ENCODE measurements at places on chromosomes 11 and 22.

DNA sequence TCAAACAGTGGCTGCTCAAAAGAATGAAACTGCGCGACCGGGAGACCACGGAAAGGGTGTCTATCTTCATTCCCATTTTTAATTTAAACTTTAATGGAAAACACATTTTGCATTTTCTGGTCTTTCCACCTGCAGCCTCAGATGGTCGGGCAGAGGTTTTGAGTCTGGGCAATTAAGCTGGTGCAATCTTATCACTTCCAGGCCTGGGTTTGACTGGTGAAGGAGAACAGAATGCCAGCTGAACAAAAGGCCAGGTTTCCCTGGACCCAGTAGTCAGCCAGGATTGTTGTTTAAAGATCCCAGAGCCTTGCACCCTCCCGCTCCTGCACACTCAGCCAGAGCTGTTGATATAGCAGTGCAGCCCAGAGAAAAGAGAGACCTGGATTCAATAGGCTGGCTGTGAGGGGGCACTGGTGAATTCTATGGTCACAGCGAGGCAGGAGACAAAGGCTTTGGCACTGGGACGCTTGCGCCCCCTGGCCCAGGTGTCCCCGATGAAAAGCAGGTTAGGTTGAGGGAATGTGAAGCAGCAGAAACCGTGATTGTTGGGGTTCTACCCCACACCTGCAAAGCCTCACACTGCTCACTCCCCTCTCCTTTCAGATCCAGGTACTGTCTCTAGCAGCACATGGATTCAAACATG is 83.6 kb downstream of the FLI1 start:
- DNase-seq = no peak

DNA sequence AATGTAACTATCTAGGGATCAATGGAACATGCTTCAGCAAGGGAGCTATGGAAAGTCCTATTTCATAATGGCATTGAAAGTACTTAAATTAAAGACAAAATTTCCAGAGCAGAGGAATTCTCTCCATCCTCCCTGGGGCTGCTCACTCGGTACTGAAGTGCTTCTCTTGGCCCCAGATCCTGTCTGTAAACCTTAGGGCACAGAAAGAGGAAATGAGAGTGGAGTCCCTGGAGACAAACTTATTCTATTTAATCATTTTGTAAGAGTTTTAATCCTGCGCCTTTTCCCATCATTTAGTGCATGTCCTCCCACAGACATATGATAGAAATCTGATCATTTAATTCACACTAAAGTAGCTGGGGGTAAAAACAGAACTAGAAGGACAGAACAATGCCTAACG is 20.9 kb upstream of the PAMR1 start:
- no peak for DNase-seq

DNA sequence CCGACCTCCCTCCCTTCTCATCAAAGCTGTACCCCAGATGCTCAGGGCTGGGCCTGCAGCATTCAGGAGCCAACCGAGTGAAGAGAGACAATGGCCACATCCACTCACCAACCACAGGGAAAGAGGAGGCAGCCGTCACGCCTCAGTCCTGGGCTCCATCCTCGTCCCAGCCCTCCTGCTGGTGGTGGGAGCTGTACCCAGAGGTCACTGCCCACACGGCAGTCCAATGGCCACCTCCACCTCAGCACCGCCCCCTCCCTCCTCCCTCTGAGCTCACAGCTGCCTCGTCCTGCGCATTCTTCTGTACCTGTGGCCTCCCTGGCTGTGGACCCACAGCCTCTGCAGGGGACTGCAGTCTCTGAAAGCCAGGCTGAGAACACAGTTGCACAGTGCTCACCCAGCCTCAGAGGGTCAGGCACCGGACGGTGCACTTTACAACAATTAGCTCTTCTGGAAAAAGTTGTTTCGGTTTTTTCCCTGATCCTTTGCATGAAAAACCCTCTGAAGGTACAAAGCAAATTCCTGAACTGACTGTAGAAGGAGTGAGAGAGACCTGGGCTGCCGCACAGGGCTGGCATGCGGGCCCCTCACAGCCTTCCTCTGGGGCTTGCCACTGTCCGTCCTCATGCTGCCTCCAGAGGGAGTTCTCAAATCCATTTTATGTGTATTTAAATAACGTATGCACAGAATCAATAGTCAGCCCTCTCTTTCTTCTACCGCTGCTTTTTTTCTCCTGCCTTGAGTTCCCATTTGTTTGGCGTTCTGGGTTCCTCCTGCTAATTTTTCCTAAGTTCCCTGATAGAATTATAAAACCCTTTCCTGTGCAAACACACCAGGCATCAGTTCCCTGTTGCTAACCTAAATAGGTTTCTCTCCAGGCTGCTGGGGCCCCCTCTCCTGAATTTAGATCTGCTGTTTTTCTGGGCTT is 52.7 kb downstream of the PHF21B start:
- DNase-seq = no peak

GRCh38 chr11:107860688-107861087 is 2.1 kb upstream of the SLC35F2 start:
- no peak for DNase-seq

GRCh38 chr11:57432714-57433163 is 5.8 kb upstream of the SLC43A3 start:
- no peak for DNase-seq

DNA sequence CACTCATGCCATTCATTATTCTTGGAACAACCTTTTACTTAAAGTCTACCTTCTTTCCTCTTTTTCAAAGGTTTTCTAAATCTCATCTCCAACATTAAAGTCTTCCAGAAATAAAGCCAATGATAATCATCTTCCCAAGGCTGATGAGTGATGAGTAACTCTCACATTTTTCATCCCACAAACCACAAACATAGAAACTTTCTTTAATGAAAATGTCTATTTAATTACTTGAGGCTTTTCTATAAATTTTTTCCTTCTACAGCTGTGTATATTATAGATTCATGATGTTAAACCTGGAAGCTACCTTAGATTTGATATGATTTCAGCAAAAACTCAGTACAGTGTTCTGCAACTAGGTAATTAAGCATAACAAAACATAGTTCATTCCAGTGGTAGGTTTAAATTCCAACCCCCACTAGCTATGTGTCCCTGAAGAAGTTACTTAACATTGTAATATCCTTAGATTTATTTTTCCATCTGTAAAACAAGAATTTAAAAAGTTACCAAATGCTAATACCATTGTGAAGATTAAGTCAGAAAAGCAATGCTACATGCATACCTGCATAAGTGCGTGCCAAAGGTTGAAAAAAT is 845.4 kb downstream of the KCNA4 start:
- no peak for DNase-seq

- DNase-seq = no peak
Measured at GRCh38 chr22:31844941-31845340, 91.1 kb downstream of the DEPDC5 start.

- no peak for DNase-seq
Measured at GRCh38 chr11:124108156-124108555, 7.1 kb upstream of the VWA5A start.

- DNase-seq = no peak
Measured at GRCh38 chr11:121748068-121748467, 295.3 kb upstream of the SORL1-AS1 start.

- DNase-seq = no peak
Measured at GRCh38 chr11:76803023-76803422, 19.9 kb downstream of the TSKU start.

GRCh38 chr22:39898997-39899396 is 1.9 kb upstream of the GRAP2 start:
- no peak for DNase-seq

GRCh38 chr11:31913985-31914384 is 102.9 kb upstream of the PAX6 start:
- DNase-seq = no peak

GRCh38 chr11:72671152-72672099 is 2.8 kb downstream of the PDE2A start:
- no peak for DNase-seq

GRCh38 chr11:9905501-9905951 is 241.6 kb downstream of the SWAP70 start:
- DNase-seq = no peak

DNA sequence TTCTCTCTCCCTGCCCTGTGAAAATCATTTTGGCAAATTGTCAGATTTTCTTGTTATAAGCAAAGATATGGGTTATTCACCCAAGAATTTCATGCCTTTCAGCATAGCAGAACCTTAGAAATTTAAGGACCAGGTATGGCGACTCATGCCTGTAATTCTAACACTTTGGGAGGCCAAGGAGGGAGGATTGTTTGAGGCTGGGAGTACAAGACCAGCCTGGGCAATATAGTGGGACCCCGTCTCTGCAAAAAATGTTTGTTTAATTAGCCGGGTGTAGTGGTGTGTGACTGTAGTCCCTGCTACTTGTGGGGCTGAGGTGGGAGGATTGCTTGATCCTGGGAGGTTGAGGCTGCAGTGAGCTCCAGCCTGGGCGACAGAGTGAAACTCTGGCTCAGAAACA is 27.6 kb downstream of the APLP2 start:
- no peak for DNase-seq

DNA sequence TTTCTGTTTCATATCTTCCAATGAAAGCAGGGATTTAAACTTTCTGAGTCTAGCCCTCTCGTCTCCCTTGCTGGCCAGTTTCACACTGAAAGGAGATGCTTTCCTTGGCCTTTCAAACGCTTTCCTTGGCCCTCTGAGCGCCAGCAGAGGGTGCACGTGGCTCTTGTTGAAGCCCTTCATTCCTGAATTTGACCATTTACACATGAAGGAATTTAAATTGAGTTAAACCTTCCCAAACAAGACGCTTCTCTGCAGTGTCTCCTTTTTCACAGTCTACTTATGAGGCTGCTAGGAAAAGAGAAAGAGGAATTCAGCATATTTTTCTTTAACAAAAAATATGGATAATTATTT is 21.6 kb downstream of the NNMT start:
- no peak for DNase-seq

All from activated T-cell treated with anti-CD3 and anti-CD28 coated beads for 4 hours (primary cell).